ENCODE measurements at places on chromosomes 3 and 15. TPM values are rescaled to one million over a fixed set of nuclear protein-coding genes. Genes with fewer than 3 reads are reported as not detected.

- DNase-seq = peak; percentile 29
- H3K4me1 ChIP-seq = no peaks in the 10 kb centered on the region
These were observed 266.8 kb downstream of the ZNF385D start for GRCh38 chr3:21484057-21484827.

- no peak overlapping the region for H3K27ac ChIP-seq
- peaks cover 14% of the 10 kb centered on the region for H3K27me3 ChIP-seq
- H3K4me3 ChIP-seq = no peak overlapping the region
- H3K36me3 ChIP-seq = no peaks in the 10 kb centered on the region
These were observed 103.4 kb downstream of the IL20RB start for GRCh38 chr3:137061186-137061585.

DNA sequence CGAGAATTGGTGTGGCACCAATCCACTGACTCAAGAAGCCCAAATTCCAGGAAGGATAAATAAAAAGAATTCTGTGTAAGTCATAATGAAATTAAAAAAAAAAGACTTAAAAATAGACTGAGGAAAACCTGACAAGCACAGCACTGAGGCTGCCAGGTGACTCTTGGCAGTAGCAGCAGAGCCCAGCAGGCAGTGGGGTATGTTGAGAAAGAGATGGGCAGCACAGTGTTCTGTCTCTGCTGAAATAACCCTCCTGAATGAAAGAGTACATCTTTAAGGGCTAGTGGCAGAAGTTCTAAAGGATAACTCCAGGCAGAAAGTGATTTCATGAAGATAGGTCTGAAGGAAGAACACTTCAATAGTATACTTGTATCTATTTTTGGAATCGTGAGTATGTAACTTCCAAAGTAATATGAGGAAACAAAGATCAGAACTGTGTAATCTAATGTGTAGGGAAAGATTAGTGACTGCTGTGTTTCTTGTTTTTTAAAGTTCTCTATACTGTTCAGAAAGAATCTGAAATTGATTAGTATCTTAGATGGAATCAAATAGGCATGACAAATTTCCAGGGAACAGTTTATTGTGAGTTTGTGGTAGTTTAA, 75.9 kb downstream of the RAB7A start:
- H3K27ac ChIP-seq = peak overlapping the region; percentile 98
- peaks cover 72% of the 10 kb centered on the region for H3K36me3 ChIP-seq
- H3K4me1 ChIP-seq = peaks cover 95% of the 10 kb centered on the region
- H3K4me3 ChIP-seq = peak overlapping the region; percentile 66
- H3K27me3 ChIP-seq = no peaks in the 10 kb centered on the region

RAB27A gene
- total RNA-seq = 111 TPM

CLDN18 gene
- total RNA-seq = not detected

DNA sequence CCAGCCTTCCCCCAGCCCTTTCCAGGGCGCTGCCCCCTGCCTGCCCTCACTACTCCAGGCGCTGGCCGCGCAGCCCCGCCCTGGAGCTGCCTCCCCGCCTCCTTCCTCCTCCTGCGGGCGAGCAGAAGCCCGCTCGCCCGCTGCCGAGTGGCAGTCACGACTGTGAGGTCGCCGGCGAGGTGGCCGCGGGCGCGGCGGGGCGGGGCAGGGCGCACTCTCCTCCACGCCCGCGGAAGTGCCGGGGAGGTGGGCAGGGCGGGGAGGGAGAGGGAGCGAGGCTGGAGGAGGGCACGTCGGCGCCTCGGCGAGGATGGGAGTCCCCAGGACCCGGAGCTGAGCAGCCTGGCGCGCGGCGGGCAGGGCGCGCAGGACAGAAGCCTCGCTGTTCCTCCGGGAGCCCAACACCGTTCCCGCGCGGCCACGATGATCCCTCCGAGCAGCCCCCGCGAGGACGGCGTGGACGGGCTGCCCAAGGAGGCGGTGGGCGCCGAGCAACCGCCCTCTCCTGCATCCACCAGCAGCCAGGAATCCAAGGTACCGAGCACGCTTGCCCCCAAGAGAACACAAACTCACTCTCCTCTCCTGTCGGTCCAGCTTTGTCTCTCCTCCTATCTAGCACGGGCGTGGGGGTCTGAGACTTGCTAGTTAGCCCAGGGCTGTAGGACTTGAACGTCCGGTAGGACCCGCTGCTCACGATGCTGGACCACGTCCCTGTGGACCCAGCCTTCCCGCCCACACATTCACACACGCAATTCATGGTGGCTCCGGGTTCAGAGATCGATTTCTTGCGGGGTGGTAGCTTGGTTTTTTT, at the start of gene STAC:
TSS of gene STAC (plus strand) at position 284 of the 811 bp plus-strand sequence. CDS start at position 424, 140 bp downstream.
- no peak within 1 kb of the TSS for H3K27ac ChIP-seq
- H3K4me1 ChIP-seq = peaks cover 5% of the 10 kb centered on the region
- H3K36me3 ChIP-seq = no peaks in the 10 kb centered on the region
- peak within 1 kb of the TSS; percentile 55 for H3K4me3 ChIP-seq
- peak; percentile 39 for DNase-seq
- H3K27me3 ChIP-seq = peaks cover 32% of the 10 kb centered on the region

- no peaks in the 10 kb centered on the region for H3K27me3 ChIP-seq
- H3K4me3 ChIP-seq = no peak overlapping the region
- peaks cover 3% of the 10 kb centered on the region for H3K36me3 ChIP-seq
- H3K4me1 ChIP-seq = peaks cover 56% of the 10 kb centered on the region
- no peak for DNase-seq
These were observed 48.9 kb downstream of the TCF12 start for GRCh38 chr15:56967336-56967735.

- no peak for DNase-seq
- no peaks in the 10 kb centered on the region for H3K36me3 ChIP-seq
- H3K4me3 ChIP-seq = no peak overlapping the region
- no peak overlapping the region for H3K27ac ChIP-seq
These were observed 139.5 kb upstream of the RBMS3 start for GRCh38 chr3:29141197-29141917.

ANKRD34C gene
- not detected for total RNA-seq

DNA sequence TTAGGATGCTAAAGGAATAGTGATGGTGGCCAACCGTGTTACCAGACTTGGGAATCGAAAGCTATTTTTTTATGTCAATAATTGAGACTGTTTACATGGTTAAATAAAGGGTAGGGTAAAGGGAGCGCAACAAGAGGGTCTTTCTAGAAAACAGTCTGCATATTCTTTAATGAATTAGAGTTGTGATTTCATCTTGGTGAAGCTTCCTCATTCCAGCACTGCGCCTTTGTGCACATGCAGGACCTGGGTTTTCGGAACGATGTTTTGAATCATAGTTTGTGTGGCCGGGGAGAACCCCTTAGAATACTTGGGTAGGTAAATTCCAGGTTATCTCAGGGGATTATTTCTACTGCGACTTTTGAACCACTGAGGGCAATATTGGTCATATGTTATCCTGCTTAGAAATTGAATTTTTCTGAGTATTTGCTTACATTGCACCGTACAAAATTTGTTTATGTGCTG, 1.3 kb downstream of the PIK3CA start:
- H3K36me3 ChIP-seq = no peaks in the 10 kb centered on the region
- H3K4me1 ChIP-seq = peaks cover 39% of the 10 kb centered on the region
- peak overlapping the region; percentile 94 for H3K27ac ChIP-seq
- DNase-seq = peak; percentile 70

MESP1 gene
- total RNA-seq = 2.9 TPM

DNA sequence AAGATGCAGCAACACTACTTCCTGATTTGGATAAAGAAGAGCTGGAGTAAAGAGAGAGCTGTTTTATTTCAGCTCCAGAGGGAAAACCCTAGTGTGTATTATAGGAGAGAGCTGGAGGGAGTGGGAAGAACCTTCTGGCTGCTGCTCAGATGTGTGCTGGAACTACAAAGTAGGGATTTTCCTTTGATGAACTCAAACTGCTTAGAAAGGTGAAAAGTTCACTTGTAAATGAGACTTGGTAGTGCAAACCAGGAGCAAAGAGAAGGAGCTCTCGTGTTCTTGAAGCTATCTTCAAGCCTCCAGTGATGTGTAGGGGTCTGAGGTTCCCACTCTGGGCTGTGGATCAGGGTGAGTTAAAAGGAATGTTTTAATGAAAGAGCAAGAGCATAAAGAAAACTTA, 110.4 kb downstream of the EDEM1 start:
- no peaks in the 10 kb centered on the region for H3K4me1 ChIP-seq
- peaks cover 2% of the 10 kb centered on the region for H3K27me3 ChIP-seq
- no peak for DNase-seq
- H3K27ac ChIP-seq = no peak overlapping the region
- H3K4me3 ChIP-seq = no peak overlapping the region

GRCh38 chr15:77798151-77798835, 165.6 kb upstream of the LINGO1 start:
- no peaks in the 10 kb centered on the region for H3K27me3 ChIP-seq
- H3K4me3 ChIP-seq = no peak overlapping the region
- H3K27ac ChIP-seq = no peak overlapping the region
- H3K36me3 ChIP-seq = no peaks in the 10 kb centered on the region
- H3K4me1 ChIP-seq = peaks cover 3% of the 10 kb centered on the region
- DNase-seq = no peak

DNA sequence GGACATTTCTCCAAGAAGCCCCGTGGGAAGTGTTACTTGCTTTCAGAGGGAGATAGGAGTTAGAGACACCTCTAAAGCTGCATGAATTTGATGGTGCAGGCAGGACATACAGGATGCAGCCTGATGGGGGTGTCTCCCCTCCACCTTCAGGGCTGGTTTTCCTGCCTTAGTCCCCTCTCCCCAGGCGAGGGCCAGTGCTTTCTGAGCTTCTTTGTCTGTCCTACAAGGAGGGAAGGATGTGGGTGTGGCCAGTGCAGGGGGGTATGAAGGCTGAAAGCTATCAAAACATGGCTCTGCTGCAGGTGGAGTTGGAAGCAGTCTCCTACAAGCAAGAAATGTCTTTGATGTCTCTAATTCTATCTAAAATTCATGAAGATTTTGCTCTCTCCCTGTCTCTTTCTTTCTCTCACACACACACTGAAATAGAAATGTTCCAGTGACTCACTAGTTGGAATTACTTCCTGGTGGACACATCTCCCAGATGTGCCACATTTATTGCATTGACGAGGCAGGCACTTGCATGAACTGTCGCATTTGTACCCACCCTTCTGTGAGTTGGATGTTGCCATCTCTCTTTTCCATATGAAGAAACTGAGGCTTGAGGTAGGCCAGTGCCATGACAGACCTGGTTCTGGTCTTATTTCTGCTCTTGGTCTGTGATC, 13.9 kb upstream of the PODXL2 start:
- H3K27ac ChIP-seq = no peak overlapping the region
- DNase-seq = no peak
- H3K27me3 ChIP-seq = no peaks in the 10 kb centered on the region

DNA sequence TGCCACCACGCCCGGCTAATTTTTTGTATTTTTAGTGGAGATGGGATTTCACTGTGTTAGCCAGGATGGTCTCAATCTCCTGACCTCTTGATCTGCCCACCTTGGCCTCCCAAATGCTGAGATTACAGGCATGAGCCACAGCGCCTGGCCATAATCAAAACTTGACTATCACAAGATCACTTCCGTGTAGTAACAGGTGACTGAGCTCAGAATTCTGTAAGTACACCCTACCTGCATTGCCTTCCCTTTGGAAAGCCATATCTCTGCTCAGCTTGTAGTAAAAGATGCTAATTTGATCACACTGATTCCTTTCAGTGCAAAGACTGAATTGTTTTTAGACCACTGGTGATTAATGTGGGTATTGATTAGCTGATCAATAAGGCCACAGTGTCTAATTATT, 167.1 kb downstream of the SHOX2 start:
- H3K4me1 ChIP-seq = no peaks in the 10 kb centered on the region
- no peak overlapping the region for H3K4me3 ChIP-seq
- peaks cover 9% of the 10 kb centered on the region for H3K27me3 ChIP-seq
- no peak overlapping the region for H3K27ac ChIP-seq

- no peak for DNase-seq
- no peaks in the 10 kb centered on the region for H3K36me3 ChIP-seq
- H3K27ac ChIP-seq = no peak overlapping the region
- no peaks in the 10 kb centered on the region for H3K4me1 ChIP-seq
- H3K27me3 ChIP-seq = peaks cover 6% of the 10 kb centered on the region
These were observed 259.9 kb upstream of the RGMA start for GRCh38 chr15:93348711-93349545.

- H3K4me3 ChIP-seq = no peak overlapping the region
- no peak for DNase-seq
- H3K27ac ChIP-seq = no peak overlapping the region
- no peaks in the 10 kb centered on the region for H3K36me3 ChIP-seq
These were observed 511.6 kb upstream of the MDFIC2 start for GRCh38 chr3:70824078-70824477.

GRCh38 chr15:60417112-60417511, 19.3 kb upstream of the ANXA2 start:
- H3K4me1 ChIP-seq = no peaks in the 10 kb centered on the region
- no peaks in the 10 kb centered on the region for H3K27me3 ChIP-seq
- DNase-seq = no peak
- H3K27ac ChIP-seq = no peak overlapping the region
- H3K4me3 ChIP-seq = no peak overlapping the region
- peaks cover 3% of the 10 kb centered on the region for H3K36me3 ChIP-seq

FAIM gene
- total RNA-seq = 2.6 TPM

DNA sequence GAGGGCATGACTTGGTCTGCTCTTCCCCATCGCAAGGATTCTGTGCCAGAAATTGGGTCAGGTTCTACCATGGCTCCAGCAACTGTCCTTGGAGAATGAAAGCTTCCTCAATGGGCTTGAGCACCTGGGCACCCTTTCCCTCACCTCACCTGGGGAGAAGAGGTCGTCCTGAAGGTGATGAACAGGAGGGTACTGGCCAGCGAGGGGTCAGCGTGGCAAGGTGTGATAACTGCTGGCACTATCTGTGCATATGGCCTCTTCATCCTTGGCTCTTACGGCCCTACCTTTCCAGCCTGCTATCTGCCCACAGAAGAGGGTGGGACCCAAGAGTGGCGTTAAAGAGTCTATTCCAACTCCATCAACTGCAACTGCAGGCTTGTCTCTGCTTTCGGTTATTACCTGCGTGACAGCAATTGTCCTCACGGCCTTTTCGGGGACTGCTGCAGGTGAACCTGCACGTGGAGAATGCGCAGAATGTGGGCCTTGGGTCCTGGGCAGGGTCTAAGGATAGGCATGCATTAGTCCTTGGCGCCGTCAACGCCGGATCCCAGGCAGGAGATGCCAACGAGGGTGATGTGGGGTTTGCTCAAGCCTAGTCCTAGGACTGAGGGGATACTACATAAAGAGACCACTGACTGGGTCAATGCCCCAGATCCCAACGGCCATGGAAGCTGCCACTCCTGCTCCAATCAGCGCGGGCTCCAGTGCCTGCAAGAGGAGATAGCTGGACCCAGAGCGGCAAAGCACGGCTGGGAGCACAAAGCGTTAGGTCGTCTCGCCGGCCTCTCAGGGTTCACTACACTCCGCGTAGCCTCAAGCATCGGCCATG, 625 bp upstream of the RBM15B start:
- H3K4me1 ChIP-seq = peaks cover 73% of the 10 kb centered on the region
- no peaks in the 10 kb centered on the region for H3K27me3 ChIP-seq
- H3K27ac ChIP-seq = peak overlapping the region; percentile 43
- H3K36me3 ChIP-seq = peaks cover 66% of the 10 kb centered on the region
- H3K4me3 ChIP-seq = peak overlapping the region; percentile 60

- DNase-seq = peak; percentile 47
- H3K4me3 ChIP-seq = no peak overlapping the region
- H3K27me3 ChIP-seq = no peaks in the 10 kb centered on the region
- peaks cover 29% of the 10 kb centered on the region for H3K4me1 ChIP-seq
These were observed 53.7 kb downstream of the PIK3CB start for GRCh38 chr3:138781012-138781470.

- H3K4me3 ChIP-seq = no peak overlapping the region
- H3K27me3 ChIP-seq = peaks cover 2% of the 10 kb centered on the region
- H3K27ac ChIP-seq = no peak overlapping the region
- H3K36me3 ChIP-seq = no peaks in the 10 kb centered on the region
- peaks cover 33% of the 10 kb centered on the region for H3K4me1 ChIP-seq
These were observed 64.8 kb upstream of the HEG1 start for GRCh38 chr3:125120379-125121122.

FBXW12 gene
- total RNA-seq = 0.16 TPM

DCUN1D1 gene
- total RNA-seq = 52.9 TPM
